ENCODE measurements at places on chromosomes 7 and 10.

GRCh38 chr7:116984511-116984910 lies 31.2 kb downstream of the ST7 start:
- no peak for DNase-seq

DNA sequence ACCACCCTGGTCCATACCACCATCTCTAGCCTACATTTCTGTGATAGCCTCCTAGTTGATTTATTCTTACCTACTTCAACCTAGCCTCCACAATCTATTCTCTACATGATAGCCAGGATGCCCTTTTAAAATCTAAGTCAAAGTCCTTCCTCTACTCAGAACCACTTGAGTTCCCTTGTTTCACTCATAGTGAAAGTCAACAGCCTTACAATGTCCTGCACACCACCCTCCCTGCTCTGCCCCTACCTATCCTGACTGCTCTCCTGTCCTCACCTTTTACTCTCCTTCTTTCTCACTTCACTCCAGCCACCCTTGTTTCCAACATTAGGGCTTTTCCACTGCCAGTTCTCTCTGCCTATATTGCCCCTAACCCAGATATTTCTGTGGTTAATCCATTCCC lies 146.7 kb downstream of the GRM3 start:
- no peak for DNase-seq

DNA sequence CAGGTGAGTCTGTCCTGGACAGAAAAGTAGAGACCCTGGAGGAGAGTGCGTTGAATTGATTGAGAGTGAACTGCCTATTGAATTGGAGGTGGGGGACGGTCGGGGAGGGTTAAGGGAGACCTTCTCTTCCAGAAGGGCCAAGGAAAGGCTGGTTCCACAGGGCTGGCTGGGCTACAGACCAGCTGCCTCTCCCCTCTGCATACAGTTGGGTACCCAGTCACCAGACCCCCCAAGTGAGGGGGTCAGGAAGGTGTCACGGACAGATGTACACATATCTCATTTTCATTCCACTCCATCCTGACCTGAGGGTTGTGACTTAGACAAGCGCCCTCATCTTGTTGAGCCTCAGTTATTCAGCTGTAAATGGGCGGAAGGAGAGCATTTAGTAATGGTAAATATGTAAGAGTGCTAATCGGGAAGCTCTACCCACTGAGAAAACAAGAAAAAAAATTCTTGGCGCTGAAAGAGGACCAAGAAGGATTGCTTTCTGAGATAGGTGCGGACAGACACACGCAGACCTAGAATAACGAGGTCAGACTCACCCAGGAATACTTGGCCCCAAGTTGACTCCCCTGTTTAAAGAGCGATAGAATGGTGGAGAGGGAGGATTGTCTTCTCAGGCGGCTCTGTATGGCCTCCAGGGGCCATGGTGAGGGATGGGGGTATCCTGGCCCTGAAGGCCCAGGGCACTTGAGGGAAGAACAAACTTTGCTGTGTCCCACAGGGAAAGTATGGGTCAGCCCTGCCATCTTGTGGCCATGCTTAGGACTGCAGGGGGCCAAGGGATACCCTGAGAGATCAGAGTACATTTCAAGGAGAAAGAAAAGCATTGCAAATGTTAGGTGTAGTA lies 7.2 kb upstream of the MBL2 start:
- DNase-seq, result no peak

DNA sequence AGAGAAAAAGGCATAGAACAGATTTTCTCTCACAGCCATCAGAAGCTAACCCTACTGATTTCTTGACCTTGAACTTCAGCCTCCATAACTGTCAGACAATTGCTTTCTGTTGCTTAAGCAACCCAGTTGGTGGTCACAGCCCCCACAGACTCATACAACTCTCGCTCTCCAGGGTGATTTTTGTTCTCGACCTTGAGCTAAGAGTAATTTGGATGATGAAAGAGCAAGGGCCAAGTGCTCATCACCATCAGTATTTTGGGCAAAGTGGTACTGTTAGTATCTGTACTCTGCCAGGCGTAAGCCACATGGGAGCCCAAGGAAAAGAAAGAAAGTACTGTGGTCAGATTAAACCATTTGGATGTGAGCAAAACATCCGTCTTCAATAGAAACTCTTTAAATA lies 81.9 kb downstream of the AOAH start:
- DNase-seq, result no peak

GRCh38 chr7:143407287-143408251 lies 1.1 kb downstream of the EPHA1 start:
- no peak for DNase-seq

GRCh38 chr10:3747984-3748383 lies 37.0 kb downstream of the KLF6 start:
- no peak for DNase-seq

DNA sequence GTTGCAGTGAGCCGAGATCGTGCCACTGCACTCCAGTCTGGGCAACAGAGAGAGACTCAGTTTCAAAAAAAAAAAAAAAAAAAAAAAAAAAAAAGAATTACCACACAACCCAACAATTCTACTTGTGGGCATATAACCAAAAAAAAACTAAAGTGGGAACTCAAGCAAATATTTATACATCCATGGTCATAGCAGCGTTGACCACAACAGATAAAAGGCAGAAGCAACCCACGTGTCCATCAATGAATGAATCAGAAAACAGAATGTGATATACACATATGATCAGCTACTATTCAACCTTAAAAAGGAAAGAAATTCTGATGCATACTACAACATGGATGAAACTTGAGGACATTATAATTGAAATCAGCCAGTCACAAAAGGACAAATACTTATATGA lies 179.3 kb upstream of the NEBL start:
- no peak for DNase-seq

- DNase-seq, result no peak
Measured at GRCh38 chr10:33160151-33160550, 174.3 kb downstream of the NRP1 start.
